Thymus (tissue), 14 donors: ENCODE measurements at places on chromosomes 6 and 20. TPM values are rescaled to one million over a fixed set of nuclear protein-coding genes. Genes with fewer than 3 reads are reported as not detected.

- H3K36me3 ChIP-seq, result no peaks in the 10 kb centered on the region
- no peak overlapping the region for H3K4me3 ChIP-seq
- H3K27me3 ChIP-seq, result no peaks in the 10 kb centered on the region
- H3K27ac ChIP-seq, result no peak overlapping the region
- no peak for DNase-seq
- H3K4me1 ChIP-seq, result peaks cover 6% of the 10 kb centered on the region
Measured at GRCh38 chr6:157024745-157025144, 247.6 kb downstream of the ARID1B start.

- H3K27me3 ChIP-seq, result no peaks in the 10 kb centered on the region
- no peak for DNase-seq
- no peak overlapping the region for H3K4me3 ChIP-seq
- H3K4me1 ChIP-seq, result no peaks in the 10 kb centered on the region
- no peak overlapping the region for H3K27ac ChIP-seq
- peaks cover 36% of the 10 kb centered on the region for H3K36me3 ChIP-seq
Measured at GRCh38 chr20:32167552-32167951, 40.0 kb downstream of the PLAGL2 start.

DNA sequence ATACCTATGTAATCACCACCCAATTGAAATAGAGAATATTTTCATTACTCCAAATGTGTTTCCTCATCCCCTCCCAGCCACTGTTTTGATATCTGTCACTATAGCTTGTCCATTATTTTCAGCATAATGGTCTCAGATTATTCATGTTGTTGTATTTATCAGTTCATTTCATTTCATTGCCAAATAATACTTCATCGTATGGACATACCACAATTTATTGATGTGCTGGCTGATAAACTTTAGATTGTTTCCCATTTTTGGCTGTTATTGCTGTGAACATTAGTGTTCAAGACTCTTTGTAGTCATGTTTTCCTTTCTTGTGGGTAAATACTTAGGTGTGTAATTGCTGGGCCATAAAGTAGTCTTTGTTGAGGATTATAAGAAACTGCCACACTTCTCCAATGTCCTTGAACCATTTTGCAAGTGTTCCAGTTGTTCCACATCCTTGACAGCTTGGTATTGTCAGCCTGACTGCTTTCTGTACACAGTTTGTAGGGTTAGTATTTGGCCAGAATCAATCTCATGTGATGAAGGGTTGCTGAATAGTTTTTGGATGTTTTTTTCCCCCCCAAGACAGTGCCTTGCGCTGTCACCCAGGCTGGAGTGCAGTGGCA, 44.3 kb downstream of the JARID2 start:
- DNase-seq, result no peak
- no peak overlapping the region for H3K27ac ChIP-seq
- no peak overlapping the region for H3K4me3 ChIP-seq

GRCh38 chr20:31593221-31594001, 11.7 kb upstream of the ID1 start:
- no peak overlapping the region for H3K4me3 ChIP-seq
- H3K27ac ChIP-seq, result no peak overlapping the region
- no peaks in the 10 kb centered on the region for H3K36me3 ChIP-seq
- no peak for DNase-seq
- no peaks in the 10 kb centered on the region for H3K4me1 ChIP-seq

GRCh38 chr6:129863664-129864063, 2.5 kb upstream of the TMEM244 start:
- H3K4me1 ChIP-seq, result peaks cover 7% of the 10 kb centered on the region
- H3K4me3 ChIP-seq, result no peak overlapping the region
- no peak for DNase-seq
- no peak overlapping the region for H3K27ac ChIP-seq
- no peaks in the 10 kb centered on the region for H3K27me3 ChIP-seq

Gene NOL4L
- polyA plus RNA-seq, result 14.1 TPM
